Hematopoietic multipotent progenitor cell (in vitro differentiated cells): ENCODE measurements at places on chromosomes 6 and 20.

- no peak for DNase-seq
Measured at GRCh38 chr6:170449835-170450753, 103.0 kb downstream of the PSMB1 start.

GRCh38 chr6:125277838-125278237 lies 23.9 kb downstream of the HDDC2 start:
- DNase-seq = no peak

GRCh38 chr6:45661661-45662060 lies 283.9 kb upstream of the SUPT3H start:
- no peak for DNase-seq

DNA sequence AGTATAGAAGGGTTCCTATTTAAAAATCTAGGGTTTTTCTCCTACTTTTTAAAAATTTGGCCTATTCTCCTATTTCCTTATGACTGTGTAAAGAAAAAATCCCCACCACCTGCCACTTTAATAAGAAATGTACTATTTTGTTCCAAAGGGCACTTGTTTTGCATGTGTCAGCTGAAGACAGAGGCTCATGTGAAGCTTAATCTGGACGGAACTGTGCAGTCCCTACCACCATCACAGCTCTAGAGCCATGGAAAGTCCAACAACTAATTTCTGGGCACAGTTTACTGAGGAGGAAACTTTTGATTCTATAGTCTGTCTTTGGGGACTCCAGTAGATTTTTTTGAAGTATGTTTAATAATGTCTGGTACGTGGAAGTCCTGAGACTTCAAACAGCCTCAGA lies 60.0 kb upstream of the AHI1 start:
- DNase-seq = no peak

GRCh38 chr20:35934050-35934449 lies 20.3 kb downstream of the SCAND1 start:
- no peak for DNase-seq

- DNase-seq = no peak
Measured at GRCh38 chr20:48843057-48843806, 15.4 kb upstream of the PREX1 start.

DNA sequence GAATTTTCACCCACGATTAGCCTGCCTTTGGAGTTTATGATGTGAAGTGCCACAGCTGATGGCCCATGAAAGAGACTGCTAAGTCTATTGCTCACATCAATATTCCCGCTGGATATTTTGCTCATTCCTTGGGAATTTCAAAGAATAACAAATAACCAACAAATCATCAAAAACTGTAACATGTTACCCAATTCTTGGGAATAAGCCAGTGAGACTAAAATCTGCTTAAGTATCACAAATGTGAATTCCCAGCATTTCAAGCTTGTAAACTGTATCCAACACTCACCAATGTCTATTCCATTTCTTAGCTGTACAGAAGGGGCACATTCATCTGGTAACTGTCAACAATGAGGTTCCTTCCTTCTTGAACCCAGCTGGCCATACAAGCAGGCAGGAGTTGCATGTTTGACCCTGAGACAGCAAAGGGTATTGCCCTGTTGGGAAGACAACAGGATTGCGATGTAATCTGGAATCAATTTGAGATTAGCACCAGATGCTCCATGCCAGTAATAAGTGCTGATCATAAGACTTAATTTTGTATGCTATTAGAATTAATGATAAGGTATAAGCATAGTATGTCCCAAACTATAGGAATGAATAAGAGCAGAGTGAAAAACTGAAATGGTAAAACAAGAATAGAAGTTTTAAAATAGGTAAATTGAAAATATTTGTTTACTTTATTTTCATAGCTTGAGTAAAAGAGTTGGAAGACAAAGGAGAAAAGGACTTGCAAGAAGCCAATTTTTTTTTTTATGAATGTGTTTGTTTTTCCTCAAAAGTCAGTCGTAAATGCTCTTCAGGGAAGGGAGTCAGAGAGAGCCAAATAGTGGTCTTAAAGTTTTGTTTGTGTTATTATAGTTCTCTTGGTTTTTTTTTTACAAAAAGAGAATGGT lies 58.8 kb downstream of the RSPO3 start:
- no peak for DNase-seq

- no peak for DNase-seq
Measured at GRCh38 chr6:170292111-170292406, 1.2 kb upstream of the DLL1 start.

DNA sequence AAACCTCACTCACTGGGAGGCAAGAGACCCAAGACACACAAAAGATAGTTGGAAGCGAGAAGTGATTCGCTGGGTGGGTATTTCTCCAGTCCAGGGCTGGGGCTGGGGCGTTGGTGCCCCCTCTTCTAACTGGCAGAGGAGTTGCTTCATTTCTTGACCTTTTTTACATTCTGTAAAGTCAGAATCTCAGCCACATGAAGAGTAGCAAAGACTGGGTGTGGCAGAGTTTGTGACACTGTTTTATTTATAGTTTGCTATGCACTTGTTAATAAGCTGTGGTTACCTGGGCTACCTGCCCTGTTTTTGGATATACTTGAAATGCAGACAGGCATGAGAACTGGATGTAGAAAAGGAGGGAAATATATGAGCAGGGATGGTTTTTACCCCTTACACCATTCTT lies 42.3 kb downstream of the IL20RA start:
- no peak for DNase-seq

DNA sequence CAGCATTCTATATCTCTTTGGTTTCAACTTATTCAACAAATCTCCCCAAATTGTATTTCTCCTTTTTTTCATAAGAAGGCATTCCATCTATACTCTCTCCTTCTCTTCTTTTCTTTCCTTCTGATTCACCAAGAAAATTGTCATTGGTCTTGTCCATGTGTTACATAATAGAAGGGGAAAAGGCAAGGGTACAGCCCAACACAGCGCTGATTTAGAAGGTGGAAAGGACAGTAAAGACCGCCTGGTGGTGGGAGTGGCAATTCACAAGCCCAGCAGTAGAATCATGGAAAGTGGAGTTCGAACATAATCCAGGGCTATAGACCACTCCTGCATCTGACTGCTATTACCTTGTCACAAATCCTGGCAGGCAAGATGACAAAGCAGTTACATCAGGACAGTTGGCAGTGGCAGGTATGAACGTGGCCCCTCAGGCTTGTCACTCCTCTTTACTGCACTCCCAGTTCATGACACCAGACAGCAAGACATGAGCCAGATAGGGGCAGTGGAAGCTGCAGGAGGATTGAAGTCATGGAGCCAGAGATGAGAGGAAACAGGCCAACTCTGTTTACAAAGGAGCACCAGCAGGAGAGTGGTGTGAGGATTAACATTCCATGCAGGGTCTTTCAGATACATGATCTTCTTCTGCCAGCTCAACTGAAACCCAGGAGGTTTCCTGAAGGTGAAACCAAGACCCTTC lies 2.1 kb upstream of the TNFAIP3 start:
- no peak for DNase-seq
